ENCODE measurements at places on chromosomes 4 and X.
A peak's percentile ranks its signal among the peaks of the same experiment; 100 is the strongest.

GRCh38 chr4:105652286-105652888, 56.1 kb downstream of the INTS12 start:
- DNase-seq, result no peak

GRCh38 chrX:27815209-27815608, 7.4 kb downstream of the MAGEB10 start:
- peak; percentile 30 for DNase-seq

- no peak for DNase-seq
Measured at GRCh38 chrX:12751887-12752286, 39.3 kb upstream of the PRPS2 start.

- DNase-seq, result no peak
Measured at GRCh38 chr4:187158003-187158402, 434.3 kb upstream of the FAT1 start.

GRCh38 chr4:148441624-148441985, 609 bp downstream of the NR3C2 start:
- DNase-seq, result no peak

GRCh38 chrX:2423282-2423681, 77.5 kb downstream of the DHRSX start:
- DNase-seq, result no peak

DNA sequence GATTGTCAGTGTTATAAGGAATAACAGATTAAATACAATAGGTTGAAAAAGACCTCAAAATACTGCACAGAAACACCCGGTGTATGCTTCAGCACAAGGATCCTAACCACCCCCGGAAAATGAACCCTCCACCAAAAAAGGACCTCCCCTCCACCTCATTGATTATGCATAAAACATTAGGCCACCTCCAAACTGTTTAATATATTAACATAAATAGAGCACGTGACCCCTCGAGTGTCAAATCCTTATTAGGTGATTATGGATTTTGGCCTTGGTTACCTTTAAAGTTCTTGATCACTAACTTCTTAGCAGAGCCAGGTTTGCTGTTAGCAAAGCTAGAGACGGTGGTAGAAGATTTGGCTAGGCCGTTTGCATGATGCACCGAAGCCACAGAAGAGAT, 958 bp downstream of the CUL4B start:
- DNase-seq, result no peak

- no peak for DNase-seq
Measured at GRCh38 chr4:55770662-55771061, 48.9 kb upstream of the EXOC1L start.

- DNase-seq, result no peak
Measured at GRCh38 chr4:153228512-153229140, 24.4 kb downstream of the TRIM2 start.

DNA sequence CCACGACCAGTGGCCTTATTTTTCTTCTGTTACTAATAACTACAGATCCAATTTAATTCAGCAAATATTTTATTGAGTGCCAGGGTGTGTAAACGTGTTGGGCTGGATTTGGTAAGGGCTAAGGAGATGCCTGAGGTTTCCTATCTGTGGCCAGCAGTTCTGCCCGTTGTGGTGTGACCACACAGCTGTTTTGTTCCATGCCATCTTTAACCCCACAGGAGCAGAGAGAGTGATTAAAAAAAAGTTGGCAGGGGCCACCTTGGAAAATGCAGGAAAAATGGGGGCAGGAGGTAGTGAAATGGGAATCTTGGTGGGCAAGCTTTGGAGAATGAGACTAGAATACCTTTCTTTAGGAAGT, 1.1 kb downstream of the PLAC8 start:
- DNase-seq, result no peak

DNA sequence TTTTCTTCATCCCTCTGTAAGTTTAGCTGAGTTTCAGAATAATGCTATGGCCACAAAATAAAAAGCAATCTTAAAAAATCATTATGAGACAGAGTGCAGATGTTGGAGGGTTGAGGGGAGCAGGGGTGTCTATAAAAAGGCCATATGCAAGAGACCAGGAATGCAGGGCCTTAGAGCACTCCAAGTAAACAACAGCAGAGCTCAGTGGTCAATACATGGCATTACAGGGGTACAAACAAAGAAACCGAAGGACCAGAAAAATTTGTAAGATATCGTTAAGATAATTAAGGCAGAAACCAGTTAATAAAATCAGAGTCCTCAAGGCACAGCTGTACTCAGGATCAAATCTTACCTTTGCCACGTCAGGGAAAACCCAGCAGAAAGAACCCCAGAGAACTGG, 28.4 kb upstream of the NDST3 start:
- DNase-seq, result no peak

DNA sequence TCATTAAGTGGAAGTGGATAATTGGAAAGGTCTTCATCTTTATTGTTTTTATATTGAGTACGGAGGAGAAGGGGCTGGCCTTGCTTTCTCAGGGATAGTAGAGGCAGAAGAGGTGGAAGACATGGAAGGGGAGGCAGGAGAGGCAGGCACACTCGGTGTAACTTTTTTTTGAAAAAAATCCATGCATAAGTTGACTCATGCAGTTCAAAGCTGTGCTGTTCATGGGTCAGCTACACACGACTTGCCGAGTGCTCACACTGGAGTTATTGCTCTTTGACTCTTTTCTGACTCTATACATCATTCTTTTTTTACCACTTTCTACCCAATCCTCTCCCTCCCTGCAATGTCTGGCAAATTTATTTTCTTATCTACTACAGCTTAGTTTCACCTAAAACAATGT, 158.3 kb upstream of the AADAT start:
- DNase-seq, result no peak

- DNase-seq, result no peak
Measured at GRCh38 chrX:75337525-75337924, 63.6 kb downstream of the UPRT start.

DNA sequence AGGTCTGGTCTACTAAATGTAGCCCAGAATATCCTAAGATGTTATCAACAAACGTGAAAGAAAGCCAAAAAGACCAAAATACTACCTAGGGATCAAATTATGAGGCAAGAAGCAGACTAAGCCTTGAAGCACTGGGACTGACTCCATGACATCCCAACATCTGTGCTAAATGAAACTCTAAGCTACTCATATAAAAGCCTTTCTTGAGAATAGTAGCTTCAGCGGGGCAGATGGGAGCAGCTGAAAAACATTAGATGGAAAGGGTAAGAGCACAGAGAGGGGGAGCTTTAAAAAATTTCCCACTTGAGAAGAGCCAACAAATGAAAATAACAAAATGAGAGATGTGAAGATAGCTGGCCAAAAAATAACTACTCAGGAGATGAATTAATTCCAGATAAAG, 81.7 kb downstream of the MAD2L1 start:
- DNase-seq, result no peak

- no peak for DNase-seq
Measured at GRCh38 chrX:64427787-64428186, 32.5 kb upstream of the MTMR8 start.

GRCh38 chr4:82677327-82677726, 115.5 kb upstream of the TMEM150C start:
- no peak for DNase-seq

GRCh38 chrX:134520860-134521390, 61.0 kb downstream of the HPRT1 start:
- DNase-seq, result peak; percentile 26

GRCh38 chrX:45768666-45769236, 568.1 kb upstream of the DIPK2B start:
- DNase-seq, result no peak

DNA sequence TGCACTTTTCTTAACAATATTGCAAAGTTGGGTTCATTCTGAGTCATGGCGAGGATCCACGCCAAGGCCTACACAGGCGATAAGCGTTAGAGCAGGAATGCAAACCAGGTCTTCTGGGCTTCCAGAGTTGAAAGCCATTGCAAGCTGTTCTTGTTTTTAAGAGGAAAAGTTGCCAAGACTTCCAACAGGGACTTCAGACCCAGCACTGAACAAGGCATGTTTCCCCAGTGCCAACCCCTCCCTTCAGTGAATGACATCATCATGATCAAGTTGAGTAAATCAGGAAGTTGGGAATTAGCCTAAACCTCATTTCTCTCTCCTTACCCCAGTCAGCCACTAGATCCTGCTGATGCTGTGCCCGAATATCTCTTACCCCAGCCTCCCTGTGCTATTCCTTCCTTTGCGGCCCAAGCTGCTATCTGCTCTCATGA, 355.1 kb downstream of the HS3ST1 start:
- no peak for DNase-seq

DNA sequence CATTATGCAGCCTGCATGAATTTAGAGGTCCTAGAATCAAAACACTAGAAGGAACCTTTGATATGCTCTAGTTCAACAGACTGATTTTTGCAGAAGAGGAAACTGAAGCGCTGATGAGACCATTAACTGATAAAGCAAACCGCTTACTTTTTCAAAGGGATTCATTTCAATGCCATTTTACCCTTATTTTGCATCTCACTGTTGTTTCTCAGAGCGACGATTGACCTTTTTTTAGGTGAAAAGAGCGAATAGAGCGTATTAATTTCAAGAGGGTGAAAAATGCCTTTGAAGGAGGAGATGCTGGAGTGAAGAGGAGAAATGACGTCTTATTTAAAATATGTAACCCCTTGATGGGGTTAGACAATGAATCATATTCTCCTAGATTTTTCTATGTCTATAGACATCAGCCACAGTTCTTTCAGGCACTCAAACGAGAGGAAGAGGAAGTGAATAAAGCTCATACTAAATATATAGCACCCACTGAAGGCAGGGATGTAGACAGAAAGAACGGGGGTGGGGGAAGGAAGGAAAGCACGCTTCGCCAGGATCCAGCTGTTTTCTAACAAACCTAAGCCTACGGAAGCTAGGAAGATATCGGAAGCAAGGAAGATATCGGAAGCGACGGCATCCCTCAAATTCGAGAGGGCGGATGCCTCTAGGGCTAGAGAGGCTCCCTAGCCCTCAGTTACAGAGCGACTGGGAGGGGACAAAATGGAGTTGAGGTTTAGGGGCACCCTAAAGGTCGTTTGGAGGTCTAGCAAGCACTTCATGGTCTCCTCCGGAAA, 848 bp downstream of the ACSL4 start:
- peak; percentile 36 for DNase-seq

- no peak for DNase-seq
Measured at GRCh38 chr4:47736146-47736545, 101.7 kb downstream of the CORIN start.

All from kidney glomerular epithelial cell (primary cell).